ENCODE measurements at places on chromosomes 4 and X. TPM values are rescaled to one million over a fixed set of nuclear protein-coding genes. Genes with fewer than 3 reads are reported as not detected.

AKAP4 gene
- not detected for total RNA-seq

MSX1 gene
- total RNA-seq, result 1.7 TPM

NPNT gene
- 95.3 TPM for total RNA-seq

TMEM47 gene
- 95.9 TPM for total RNA-seq

PHOX2B gene
- total RNA-seq, result 0.11 TPM

DIPK2B gene
- total RNA-seq, result 9.3 TPM

BMPR1B gene
- total RNA-seq, result 14.1 TPM

DCAF12L2 gene
- 5.9 TPM for total RNA-seq

ADH1A gene
- not detected for total RNA-seq

UGT2A3 gene
- total RNA-seq, result not detected

IL21 gene
- total RNA-seq, result not detected

VCX3A gene
- total RNA-seq, result not detected
